ENCODE measurements at places on chromosomes 5 and 9. TPM values are rescaled to one million over a fixed set of nuclear protein-coding genes. Genes with fewer than 3 reads are reported as not detected.

GRCh38 chr5:94209272-94209671 lies 409.1 kb downstream of the KIAA0825 start:
- no peak for DNase-seq

The SLC6A19 gene
- total RNA-seq, result not detected

The PELO gene
- total RNA-seq, result 24.3 TPM

GRCh38 chr5:43157068-43157467 lies 35.0 kb upstream of the NIM1K start:
- no peak for DNase-seq

GRCh38 chr9:130681769-130682420 lies 11.7 kb upstream of the EXOSC2 start:
- no peak for DNase-seq
